ENCODE measurements at places on chromosomes 1 and 21.

DNA sequence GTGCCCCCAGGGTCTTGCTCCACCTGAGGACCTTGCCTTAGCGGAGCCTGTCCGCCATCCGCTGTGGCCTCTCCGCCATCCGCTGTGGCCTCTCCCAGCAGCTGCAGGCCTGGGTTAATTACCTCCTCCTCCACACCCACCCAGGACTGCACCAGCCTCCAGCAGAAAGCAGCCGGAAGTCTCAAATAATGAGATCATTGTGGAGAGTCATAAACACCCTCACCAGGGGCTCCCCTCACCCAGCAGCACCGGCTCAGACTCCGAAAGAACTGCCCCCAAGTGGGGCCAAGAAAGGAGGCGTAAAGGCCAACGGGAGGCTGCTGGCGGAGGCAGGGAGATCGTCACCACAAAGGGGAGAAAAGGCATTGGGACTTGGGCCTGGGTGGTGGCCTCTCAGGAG is 10.7 kb upstream of the GPR153 start:
- no peak for DNase-seq

GRCh38 chr21:38741950-38742256 is 63.8 kb upstream of the ETS2 start:
- DNase-seq, result no peak

- DNase-seq, result peak; percentile 88
These were observed at the start of gene MPZL1 for GRCh38 chr1:167721617-167722151. TSS of gene MPZL1 (plus strand) at chr1:167721982. CDS start at chr1:167722152, 170 bp downstream.

DNA sequence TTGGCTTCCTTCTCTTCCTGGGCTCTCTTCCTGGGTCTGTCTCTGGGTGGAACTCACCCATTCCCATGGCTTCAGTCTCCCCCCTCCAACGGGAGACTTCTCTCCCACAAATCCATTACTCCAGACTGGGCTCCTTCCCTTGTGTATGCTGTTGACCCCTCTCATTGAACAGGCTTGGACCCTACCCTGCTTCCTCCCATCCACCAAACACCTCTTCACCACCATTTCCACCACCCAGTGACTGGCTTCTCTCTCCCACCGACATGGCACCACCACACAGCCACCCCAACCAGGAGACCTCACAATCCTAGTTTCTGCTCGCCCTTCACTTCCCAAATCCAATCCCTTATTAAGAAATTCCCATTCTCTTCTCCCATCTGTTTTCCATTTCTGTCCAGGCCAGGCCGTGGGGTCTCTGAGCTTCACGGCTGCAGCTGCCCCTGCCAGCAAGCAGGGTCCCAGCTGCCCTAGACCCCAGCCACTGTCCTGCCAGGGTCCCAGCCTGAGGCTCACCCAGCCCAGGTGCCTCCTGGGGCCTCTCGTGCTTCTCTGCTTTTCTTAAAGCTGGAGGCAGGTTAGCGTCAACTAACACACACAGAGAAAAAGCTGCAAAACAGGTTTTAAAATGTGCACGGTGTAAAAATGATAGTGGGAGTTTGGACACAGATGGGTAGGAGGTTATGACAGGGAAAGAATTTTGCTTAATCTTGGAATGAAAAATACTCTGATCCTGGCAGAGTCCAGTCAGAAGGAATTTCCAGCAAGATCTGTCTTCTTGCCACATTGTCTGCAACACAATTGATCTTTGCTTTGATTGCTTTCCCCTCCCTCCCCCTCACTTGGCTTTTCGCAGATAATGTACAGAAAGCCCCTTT is 383.8 kb upstream of the VAMP3 start:
- no peak for DNase-seq

DNA sequence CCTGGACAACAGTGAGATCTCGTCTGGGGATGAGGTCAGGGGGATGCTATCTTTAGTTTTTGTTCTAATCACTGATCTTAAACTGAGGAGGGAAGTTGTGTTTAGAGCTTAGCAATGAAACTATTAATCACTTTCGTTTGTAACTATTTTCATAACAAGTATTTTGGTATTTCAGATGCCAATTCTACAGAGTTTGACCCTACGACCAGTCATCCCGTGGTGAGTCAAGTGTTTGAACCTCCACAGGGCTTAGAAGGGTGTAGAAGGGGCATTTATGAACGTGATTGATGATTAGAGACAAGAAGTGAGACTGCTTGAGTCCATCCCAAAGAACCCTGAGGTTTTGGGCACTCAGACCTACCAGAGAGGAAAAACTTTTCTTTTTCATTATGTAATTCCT is 15.6 kb downstream of the SLFNL1 start:
- no peak for DNase-seq

DNA sequence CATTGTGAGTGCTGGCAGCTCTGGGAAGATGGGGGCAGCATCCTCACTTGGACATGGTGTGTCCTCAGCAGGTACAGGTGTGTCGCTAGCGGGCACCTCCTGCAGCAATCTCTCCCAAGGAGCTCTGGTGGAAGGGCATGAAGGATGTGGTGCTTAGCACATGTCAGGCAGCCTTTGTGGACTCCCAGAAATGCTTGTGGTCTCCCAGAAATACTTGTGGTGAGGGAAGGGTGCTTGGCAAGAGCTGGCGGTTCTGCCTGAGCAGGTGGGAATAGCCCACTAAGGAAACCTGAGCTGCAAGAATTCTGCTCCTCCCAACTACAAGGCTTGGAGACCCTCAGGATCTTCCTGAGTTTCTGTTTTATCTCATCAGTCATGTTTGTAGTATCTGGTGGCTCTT is 371.6 kb downstream of the PRDM2 start:
- DNase-seq, result no peak

GRCh38 chr1:237901299-237901934 is 10.7 kb upstream of the ZP4 start:
- no peak for DNase-seq

DNA sequence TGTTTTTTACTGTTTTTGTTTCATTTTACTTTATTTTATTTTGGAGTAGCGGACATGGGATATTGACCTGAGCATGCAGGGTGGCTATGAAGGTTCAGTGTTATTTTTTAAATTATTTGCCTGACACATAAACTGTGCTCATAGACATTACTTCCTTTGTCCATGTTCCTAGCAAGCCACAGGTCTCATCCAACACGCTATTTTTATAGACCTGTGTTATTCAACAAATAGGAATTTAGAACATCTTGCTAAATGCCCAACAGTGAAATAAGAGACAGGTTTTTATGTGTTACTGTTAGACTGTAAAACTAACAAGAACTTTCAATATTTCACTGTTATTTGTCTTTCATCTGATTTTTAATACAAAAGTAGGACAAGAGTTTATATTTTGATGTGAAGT is 756.4 kb downstream of the KCNT2 start:
- DNase-seq, result no peak

DNA sequence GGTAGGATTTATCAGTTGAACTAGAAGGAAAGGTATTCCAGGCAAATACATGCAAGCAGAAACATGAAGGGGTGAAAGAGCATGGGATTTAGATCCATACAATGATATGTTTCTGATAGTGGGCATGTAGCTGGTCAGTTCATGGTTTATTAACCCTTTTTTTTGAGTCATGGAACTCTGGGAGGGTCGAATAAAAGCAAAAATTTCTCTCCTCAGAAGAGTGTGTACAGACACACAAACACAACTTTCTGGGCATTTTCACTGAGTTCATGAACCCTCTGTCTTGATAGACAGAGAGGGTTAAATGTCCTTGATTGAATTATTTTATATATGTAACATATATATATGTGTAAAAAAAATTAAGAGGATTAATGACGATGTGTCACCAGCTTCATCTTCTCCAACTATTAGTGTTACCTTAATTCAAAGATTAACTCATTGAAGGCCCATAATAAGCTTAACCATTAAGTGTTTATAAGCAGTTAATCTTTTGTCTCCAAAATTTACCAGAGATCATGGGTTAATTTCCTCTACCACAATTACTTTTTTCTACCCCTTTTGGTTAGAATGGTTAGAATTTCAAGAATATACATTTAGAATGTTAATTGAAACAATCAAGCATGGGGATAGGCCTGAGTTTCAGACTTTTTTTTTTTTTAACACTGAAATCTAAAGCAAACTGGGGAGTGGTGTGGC is 4.6 kb downstream of the JUN start:
- DNase-seq, result no peak

DNA sequence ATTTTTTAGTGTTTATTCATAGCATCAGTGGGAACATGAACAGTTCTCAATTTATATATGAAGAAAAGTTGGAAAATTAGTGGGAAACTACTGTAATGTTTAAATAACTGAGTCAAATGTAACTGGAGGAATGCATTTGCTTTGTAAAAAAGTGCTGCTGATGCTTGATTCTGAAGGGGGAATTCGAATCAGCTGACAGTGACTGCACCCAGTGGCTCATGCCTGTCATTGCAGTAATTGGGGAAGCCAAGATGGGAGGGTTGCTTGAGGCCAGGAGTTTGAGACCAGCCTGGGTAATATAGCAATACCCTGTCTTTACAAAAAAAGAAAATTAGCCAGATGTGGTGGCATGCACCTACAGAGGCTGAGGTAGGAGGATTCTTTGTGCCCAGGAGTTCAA is 398.4 kb downstream of the ZP4 start:
- no peak for DNase-seq

DNA sequence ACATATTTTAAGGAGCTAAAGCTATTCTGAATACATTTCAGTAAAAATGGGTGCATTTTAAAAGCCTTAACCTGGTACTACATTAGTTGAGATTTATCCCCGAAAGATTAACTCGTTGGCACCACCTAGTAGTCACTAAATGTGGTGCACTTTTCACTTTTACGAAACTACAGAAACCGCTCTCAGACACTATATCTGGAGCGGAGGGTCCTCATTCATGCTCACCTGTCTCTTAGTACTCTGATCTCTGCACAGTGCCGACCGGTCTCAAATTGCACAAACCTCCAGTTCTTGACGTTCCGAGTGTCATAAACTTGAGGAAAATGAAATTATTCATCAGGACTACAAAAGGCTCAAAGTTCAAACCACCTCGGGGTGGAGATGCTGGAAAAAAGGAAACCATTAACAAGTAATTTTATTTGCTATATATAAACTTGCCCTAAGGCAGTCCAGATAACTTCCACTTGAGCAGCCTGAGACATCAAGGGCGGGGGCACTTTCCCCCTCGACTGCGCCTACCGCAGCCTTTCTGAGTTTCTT is 722 bp downstream of the LZIC start:
- DNase-seq, result peak; percentile 4

- no peak for DNase-seq
These were observed 34.9 kb downstream of the SYF2 start for GRCh38 chr1:25197235-25197975.

DNA sequence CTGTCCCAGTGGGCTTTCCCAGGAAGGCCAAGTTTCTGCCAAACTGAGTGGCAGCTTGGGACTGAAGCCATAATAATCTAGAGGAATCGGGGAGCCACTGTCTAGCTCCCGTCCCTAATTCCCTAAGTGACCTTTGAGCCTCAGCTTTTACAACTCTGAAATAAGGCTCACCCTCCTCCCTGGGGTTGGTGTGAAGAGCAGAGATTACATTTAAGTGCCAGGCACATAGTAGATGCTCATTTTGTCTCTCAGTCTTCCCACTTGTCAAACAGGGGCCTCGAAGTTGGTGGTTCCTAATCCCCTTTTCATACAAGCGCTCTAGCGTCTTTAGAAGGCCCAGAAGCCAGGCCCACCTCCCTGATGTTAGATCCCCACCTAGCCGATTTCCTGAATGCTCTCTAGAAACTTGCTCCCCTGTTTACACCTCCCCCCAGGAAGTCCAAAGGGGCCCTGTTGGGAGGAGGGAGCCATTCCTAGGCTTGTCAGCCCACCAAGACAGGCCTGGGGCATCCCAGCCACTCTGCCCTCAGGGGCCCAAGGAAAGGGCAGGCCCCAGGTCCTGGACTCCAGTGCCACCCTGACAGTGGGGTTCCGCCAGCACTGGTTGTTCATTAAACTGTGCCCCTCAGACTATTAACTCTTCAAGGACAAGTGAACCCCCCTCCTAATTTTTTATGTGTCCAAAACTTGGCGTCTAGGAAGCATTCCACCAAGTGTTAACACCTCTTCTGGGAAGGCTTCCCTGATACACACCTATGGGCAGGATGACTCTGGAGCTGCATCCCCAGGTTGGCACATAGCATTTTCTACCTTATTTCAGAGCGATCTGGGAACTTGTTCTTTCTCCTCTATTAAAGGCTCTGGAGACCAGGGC is 49.3 kb upstream of the ECE1 start:
- DNase-seq, result no peak

DNA sequence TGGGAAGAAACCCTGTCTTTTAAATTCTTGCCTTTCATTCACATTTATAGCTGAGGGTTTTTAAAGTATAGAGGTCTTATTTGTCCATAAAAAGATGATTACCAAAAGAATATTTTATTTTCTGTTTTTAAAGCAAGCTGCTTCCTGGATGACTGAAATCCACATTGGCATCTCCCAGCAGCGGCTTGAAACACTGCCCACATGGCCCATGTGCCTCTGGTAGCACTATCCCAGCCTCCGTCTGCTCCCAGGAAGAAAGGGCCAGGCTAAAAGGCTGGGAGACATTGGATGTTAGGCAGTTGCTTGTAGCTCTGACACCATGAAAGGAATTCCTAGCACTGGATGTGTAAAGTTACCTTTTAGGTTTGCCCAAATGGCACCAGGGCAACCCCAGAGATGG is 169.9 kb upstream of the CACNA1E start:
- DNase-seq, result no peak

DNA sequence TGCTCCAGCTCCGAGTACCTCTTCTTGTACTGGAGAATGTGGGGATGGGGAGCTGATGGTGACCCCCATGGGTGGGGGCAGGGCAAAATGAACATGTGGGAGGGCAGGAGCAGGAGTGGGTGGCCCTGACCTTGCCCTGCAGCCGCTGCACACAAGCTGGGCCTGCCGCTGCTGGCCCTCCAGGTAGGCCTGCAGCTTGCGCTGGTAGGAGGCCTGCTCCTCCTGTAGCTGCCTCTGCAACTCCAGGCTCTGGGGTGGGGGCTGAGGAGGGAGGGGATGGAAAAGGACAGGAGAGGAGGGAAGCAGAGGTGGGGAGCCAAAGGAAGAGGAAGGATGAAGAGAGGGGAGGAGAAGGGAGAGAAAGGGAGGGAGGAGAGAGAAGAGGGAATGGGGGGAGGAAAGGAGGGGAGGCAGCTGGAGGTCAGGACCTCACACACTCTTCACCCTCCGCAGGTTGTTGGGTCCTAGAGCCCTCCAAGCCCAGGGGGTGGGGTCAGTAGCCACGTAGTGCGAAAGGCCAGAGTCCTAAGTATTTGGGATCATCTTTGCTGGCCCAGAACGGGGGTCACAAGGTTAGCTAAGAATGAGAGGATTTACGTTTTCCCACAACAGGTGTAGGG is 22.9 kb downstream of the RNU1-1 start:
- DNase-seq, result no peak

DNA sequence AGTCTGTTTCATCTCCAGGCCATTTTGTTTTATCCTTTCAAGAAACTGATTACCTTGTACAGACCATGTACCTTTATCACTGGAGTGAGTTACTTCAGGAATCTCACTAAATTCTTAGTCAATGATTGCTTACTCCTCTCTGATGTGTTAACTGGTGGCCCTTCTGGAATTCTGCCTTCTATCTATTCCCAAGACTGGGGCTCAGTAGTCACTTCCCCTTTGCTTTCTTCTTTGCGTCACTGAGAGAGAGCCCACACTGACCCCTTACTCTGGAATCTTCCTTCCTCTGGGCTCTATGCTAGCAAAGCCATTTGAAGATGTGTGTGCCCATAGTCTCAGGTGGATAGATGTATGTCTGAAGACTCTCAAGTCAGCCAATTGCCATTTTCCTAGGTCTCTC is 34.6 kb downstream of the XCL2 start:
- DNase-seq, result no peak
